ENCODE measurements at places on chromosomes 2 and 18.

- H3K4me3 ChIP-seq, result no peak overlapping the region
- no peaks in the 10 kb centered on the region for H3K36me3 ChIP-seq
Observed at GRCh38 chr2:225894236-225894980, 494.9 kb downstream of the NYAP2 start.

- H3K4me3 ChIP-seq, result no peak overlapping the region
- no peak for DNase-seq
- H3K36me3 ChIP-seq, result no peaks in the 10 kb centered on the region
- peaks cover 6% of the 10 kb centered on the region for H3K4me1 ChIP-seq
Observed at GRCh38 chr2:98809878-98810587, 79.1 kb upstream of the MGAT4A start.

GRCh38 chr2:9170458-9171130, 36.0 kb upstream of the ASAP2 start:
- no peak for DNase-seq
- H3K36me3 ChIP-seq, result no peaks in the 10 kb centered on the region
- H3K4me1 ChIP-seq, result no peaks in the 10 kb centered on the region
- no peak overlapping the region for H3K4me3 ChIP-seq
- no peaks in the 10 kb centered on the region for H3K27me3 ChIP-seq

DNA sequence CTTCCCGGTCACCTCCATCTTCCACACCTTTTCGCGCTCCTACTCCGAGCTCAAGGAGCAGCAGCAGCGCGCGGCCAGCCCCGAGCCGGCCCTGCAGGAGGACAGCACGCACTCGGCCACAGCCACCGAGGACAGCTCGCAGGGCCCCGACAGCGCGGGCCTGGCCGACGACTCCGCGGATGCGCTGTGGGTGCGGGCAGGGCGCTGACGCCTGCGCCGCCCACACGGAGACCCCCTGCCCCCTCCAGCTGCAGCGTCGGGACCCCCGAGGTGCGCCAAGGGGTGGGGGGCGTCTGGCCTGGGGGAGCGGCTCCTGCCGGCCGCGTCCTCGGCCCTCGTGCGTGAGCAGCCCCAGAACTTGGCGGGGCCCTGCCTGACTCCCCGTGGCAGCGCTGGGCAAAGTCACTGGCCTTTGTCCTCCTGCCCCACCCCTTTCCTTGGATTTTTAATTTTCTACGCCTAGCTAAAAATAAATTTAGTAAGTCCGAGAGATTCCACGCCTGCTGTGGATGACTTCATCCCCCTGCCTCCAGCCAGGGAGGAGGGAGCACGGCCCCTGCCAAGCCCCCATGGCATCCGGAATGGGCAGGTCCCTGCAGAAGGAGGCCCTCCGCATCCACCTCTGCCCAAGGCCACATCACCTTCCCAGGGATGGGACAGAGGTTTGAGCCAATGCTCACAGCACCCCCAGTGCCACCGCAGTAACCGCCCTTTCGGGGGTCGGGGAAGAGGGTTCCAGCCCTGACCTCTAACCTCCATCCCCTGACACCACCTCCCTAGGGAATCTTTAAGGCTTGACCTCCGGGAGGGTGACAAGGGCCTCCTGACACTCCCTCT, 51.6 kb downstream of the SLC66A2 start:
- no peaks in the 10 kb centered on the region for H3K27me3 ChIP-seq
- no peak overlapping the region for H3K27ac ChIP-seq
- DNase-seq, result no peak
